ENCODE measurements at places on chromosomes 16 and 17. TPM values are rescaled to one million over a fixed set of nuclear protein-coding genes. Genes with fewer than 3 reads are reported as not detected.

Gene KRT9
- not detected for total RNA-seq

Gene TPSD1
- not detected for total RNA-seq

Gene ESRP2
- not detected for total RNA-seq

Gene TNRC6C
- 77.1 TPM for total RNA-seq

Gene GRAP
- 34.5 TPM for total RNA-seq

Gene PRPSAP2
- 41.5 TPM for total RNA-seq

Gene ANKS4B
- not detected for total RNA-seq

Gene KCNH6
- not detected for total RNA-seq
